ENCODE measurements at places on chromosomes 13 and 19.

GRCh38 chr19:369876-370275, 25.3 kb upstream of the MIER2 start:
- no peak for DNase-seq

- DNase-seq, result no peak
Measured at GRCh38 chr13:97125810-97126738, 96.1 kb upstream of the MBNL2 start.

DNA sequence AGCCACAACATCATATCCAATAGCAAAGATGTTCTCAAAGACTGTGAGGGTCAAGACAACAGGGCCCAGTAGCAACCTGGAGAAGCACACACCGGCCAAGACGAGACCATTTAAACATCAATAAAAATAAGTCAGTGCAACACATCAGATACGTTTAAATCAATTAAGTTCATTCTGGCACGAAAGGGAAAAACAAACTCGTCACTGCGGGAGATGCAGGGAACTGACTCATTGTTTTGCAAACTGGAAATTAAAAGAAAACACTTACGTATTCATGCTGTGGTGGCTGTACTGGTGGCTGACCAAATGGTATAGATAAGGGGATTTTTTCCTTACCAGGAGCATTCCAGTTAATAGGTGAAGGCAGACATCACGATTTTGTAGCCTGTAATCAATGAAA, 26.3 kb upstream of the SLC15A1 start:
- no peak for DNase-seq

GRCh38 chr13:110023729-110024644, 237.6 kb upstream of the IRS2 start:
- no peak for DNase-seq

DNA sequence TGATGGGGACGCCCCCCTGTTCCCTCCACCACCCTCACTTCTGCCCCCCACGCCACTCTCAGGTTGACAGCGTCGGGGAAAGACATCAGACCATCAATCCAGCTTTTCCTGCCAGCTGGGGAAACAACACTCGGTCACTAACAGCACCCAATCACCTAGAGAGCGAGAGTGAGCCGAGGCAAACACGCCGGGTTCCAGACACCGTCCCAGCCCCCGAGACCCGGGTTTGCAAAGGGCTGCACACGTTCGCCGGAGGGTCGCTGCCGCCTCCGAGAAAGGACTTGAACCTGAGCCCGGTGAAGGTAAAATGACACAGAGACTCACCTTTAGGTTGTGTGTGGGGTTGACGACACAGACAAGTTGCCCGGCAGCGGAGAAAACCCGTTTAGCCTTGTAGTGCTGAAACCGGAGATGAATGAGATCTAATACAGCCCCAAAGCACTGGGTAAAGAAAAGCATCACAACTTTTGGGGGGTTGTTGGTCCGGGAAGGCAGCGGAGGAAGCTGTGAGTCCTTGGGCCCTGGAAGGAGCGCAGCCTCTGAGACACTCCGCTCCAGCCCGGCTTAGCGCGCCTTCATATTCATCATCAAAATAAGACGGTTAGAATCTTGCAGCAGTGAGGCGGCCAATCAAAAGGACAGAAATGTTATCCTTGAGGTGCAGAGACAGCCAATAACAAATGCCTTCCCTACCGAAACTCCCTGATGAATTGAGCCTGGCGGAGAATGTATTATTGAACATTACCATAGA, at the start of gene SIAH3:
SIAH3 (minus strand) TSS at position 583 of the 751 bp plus-strand sequence; CDS start at position 459, 124 bp downstream.
- DNase-seq, result no peak

GRCh38 chr13:44895264-44895952, 93.9 kb downstream of the NUFIP1 start:
- DNase-seq, result no peak

GRCh38 chr19:11138601-11139300, 16.8 kb downstream of the SPC24 start:
- no peak for DNase-seq

DNA sequence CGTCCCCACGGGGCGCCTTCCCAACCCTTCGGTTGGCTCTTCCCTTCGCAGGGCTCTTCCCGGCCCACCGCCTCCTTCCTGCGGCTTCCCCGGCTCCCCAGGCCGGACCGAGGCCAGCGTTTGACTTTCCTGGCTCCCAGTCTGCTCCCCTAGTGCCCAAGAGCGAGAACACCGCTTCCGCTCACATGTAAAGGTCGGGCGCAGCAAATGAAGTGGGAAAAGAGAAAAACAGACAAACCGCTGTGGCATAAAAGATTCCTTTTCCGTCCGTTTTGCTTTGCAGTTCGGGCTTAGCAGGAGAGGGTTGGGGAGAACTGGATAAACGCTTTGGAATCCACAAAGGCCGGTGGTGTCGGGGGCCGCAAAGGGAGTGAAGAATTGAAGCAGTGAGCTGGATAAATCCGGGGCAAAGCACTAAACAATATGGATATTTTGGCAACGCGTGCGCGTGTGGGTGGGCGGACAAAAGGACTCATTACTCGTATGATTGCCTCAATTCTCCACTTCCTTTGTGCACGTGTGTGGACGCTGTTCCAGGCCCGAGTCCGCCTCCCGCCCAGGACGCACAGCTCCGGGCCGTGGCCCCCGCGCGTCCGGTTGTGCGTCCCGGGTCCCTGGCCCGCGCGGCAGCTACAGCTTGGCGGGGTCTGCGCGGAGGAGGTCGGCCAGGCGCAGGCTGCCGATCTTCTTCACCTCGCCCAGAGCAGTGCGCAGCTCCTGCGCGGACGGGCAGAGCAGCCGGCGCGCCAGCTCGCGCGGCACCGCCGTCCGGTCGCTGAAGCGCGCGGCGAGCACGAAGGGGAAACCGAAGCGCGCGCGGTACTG, 8.6 kb upstream of the CDX2 start:
- DNase-seq, result no peak

- no peak for DNase-seq
Measured at GRCh38 chr13:110985541-110985940, 70.7 kb upstream of the ANKRD10 start.

DNA sequence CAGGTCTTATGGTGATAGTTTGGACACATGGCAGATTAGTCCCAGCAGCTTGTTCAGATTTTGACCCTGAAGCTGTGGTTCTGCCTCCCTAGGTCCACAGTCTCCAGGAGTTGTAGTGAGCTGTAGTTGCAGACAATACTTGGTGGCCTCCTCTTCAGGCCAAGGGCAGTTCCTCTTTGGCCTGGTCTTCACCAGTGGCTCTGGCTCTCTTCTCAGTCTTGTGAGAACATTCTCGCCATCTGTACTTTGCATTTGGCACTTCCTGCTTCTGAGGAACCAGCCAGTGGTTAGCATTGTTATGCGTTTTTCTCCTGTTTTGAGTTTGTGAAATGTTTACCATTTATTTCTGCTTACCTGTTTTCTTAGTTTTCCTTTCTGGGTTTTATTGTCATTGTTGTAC, 40.7 kb downstream of the PCCA start:
- no peak for DNase-seq

- no peak for DNase-seq
Measured at GRCh38 chr13:47111499-47111898, 214.6 kb upstream of the HTR2A start.

DNA sequence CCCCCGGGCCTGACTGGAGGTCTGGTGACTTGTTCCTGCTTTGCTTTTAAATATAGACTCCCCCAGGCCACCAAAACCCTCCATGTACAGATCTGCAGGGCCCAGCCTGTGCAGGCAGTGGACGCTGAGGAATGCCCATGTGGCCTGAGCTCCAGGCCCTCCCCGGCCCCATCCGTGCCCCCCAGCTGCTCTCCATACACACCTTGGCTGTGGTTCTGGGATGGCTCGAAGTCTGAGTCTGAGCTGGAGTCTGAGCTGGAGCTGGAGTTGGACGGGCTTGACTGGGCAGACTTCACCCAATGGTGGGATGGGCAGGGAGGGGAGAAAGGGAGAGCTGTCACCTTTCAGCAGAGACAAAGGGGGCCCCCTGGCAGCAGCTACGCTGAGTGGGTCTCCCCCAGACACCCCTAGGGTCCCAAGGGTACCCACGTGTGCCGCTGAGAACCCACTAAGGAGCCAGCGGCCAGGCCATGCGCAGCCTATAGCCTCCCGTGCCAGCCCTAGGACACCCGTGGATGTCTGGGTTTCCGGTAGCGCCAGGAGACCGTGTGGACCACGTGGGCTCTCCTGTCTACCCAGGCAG, 61.9 kb downstream of the MLLT1 start:
- no peak for DNase-seq

GRCh38 chr13:95231393-95231792, 69.9 kb downstream of the ABCC4 start:
- no peak for DNase-seq

DNA sequence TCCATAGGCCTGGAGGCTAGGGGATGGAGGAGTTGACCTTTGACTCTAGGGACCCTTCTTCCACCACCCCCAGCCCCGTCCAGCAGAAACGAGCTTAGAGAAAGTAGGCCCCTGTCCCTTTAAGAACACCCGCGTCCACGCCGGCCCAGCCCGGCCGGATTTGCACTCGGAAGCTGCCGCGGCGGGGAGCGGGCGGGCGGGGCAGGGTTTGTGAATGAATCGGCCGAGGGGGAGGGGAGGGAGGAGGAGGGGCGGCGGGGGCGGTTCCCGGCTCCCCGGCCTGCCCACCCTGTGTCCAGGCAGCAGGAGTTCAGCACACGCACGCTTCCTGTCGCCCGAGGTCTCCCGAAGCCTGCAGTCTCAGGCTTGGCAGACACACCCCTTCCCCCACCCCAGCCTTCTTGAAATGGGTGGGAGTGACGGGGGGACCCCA, 1.5 kb downstream of the UNC13A start:
- DNase-seq, result no peak

GRCh38 chr13:66974174-66974573, 256.0 kb downstream of the PCDH9 start:
- DNase-seq, result no peak

DNA sequence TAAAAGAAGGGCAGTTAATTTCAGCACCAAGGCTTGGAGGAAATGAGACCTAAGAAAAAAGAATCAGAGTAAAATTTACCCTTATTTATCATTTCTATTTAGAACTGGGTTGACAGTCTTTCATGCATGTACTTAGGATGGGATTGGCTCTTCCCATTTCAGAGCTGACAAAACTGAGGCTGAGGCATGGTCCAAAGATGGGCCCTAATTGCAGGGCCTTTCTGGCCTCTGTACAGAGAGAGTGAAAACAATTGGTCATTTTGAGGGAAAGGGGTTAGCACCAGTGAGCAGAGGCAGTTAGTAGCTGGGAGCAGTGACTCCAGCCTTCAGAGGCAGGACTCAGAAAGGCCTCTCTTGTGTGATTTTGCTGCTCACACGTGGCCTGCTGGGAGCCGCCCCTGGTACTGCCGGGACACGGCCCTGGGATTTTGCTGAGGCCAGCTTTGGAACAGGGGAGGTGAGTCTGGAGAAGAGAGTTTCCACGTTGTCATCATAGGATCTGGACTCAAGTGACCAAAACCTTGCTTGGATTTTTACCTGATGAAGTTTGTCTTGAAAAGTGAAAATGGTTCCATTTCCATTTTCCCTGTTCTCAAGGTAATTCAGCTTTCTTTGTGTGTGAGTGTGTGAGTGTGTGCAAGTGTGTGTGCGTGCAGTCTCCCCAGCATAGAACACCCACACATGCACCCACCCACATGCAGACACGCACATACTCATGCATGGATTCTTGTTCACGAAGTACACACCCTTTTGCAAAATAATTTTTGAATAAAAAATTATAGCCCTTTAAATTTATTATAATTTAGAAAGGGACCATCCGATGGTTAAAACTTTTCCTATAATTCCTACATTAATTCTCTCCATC, at the start of gene ZNF536:
ZNF536 (plus strand) TSS at position 425 of the 865 bp plus-strand sequence. CDS start 71,179 bp downstream, outside the sequence.
- no peak for DNase-seq

DNA sequence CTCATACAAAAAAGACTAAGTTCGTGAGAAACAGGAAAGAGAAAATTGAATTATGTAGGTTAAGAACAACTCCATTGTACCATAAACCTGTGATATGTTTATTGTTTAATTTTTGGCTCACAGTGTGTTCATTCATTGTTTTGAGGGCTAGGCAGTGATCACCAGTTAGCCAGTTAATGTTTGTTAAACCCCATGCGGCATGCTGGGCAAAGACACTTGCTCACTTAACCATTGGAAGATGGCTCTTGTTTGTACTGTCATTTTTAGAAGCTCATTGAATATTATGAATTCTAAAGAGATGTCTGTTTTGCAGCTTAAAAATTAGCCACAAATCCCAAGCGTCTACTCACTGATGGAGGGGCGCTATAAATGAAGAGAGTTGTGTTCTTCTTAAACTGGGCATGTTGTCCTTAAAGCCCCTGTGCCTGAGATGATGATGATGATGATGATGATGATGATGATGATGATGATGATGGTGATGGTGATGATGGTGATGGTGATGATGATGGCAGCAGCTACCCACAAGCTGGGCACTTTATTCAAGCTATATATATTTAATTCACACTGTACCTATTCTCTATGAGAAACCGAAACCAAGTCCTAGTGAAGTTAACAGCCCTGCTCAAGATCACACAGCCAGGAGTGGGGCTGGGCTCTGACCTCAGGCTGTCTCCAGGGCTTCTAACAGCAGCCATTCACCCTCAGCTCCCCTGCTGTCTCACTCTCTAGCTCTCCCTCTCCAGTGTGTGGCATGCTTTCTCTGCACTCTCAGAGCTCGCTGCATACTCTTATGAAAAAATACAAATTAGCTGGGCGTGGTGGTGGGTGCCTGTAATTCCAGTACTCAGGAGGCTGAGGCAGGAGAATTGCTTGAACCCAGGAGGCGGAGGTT, 169.1 kb downstream of the SHISA2 start:
- no peak for DNase-seq

DNA sequence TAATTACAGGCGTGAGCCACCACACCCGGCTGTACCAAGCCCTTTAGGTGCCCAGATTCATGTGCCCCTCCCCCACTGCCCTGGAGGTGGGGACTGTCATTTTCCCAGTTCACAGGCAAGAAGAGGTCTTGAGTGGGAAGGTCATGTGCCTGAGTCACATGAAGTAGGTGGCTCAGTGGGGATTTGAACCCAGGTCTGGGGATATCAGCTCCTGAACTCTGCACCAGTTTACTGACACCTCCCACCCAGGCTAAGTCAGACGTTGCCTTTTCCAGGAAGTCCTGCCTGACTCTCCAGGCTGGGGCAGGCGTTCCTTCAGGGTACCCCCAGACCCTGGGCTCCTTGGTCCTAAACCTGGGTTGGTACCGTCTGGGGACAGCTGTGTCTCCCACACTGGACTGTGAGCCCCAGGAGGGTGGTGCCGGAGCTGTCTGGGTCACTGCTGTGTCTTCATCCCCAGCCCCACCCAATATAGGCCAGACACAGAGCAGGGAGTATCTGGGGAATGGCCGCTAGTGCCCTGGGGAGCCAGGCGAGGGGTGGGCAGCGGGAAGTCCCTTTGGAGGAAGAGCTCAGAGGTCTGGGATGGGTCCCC, 8.6 kb downstream of the VASP start:
- DNase-seq, result no peak

DNA sequence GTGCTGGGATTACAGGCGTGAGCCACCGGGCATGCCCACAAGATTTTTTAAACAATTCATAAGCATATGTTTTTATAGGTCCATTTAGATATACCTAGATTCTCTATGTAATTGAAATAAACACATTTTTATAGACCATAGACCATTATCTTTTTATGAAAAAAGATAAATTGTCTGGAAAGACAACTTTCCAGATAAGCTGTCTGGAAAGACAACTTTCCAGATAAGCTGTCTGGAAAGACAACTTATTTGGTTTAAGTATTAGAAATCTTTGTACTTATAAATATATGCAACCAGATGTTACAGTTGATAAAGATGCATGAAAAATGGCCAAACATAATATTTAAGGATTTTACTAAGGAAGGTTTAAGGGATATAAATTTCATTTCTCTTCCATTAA, 538.5 kb downstream of the GPC6 start:
- no peak for DNase-seq
